NCI-H1105 treated with DMSO at 0.1 percent for 48 hours (cell line): ENCODE measurements at places on chromosomes 1 and 21.

- DNase-seq = no peak
Observed at GRCh38 chr1:5594056-5594956, 397.9 kb downstream of the NPHP4 start.

DNA sequence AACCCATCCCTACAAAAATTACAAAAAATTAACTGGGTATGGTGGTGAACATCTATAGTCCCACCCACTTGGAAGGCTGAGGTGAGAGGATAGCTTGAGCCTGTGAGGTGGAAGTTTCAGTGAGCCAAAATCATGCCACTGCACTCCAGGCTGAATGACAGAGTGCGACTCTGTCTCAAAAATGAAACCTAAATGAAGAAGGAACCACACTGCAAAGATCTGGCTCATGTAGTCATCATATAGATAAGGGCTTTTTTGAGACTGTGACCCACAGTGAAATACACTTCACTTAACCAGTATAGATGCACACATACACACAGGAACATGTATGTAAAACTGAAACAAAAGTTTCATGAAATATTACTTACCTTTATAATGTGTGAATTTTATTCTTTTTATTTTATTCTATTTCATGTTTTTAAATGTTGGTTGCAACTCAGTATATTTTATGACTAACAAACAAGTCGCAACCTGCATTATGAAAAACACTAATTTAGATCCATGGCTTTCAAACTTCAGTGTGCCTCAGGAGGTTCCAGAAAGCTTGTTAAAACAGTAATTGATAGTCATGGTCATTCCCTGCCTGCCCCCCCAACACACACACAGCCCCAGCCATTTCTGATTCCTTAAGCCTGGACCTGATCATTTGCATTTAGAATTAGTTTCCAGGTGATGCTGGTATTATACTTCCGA lies 189.5 kb downstream of the PATJ start:
- DNase-seq = no peak

- DNase-seq = no peak
Observed at GRCh38 chr1:33814166-33814565, 49.7 kb upstream of the HMGB4 start.

GRCh38 chr1:227322376-227322775 lies 4.1 kb upstream of the CDC42BPA start:
- DNase-seq = no peak

DNA sequence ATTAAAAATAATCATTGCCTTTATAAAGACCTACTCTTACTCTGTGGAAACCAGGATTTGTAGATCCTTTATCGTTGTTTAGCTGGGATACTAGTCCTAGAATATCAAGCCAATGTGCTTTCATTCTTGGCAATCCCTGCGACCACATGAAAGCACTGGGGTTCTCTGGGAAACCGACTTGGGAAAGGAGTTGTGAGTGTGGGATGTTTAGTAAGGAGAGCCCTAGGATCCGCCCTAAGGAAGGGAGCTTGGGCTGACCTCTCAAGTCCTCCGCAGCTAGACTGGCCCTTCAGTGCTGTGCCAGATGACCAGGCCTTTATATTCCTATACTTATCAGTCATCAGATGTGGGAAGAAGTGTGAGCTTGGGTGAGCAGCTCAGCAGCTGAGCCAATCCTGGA lies 5.2 kb upstream of the KRTAP19-8 start:
- DNase-seq = no peak

DNA sequence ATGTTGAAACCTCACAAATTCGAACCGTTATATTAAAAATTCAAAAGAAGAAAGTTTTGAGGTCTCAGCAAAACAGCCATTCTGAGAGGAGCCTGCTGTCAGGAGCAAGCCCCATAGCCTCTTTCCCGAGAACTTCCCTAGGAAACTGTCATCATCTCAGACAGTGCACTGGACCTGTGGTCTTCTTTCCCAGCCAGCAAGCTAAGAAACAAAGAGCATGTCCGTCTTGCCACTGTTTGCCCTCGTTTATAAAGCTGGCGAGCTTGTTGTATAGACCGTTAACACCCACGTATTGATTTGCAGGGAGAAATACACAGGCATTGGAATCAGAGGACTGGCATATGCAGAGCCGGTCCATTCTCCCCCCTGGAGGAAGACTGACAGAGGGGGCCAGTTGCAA lies 407.0 kb downstream of the NPHP4 start:
- DNase-seq = no peak
